Activated T-cell treated with anti-CD3 and anti-CD28 coated beads for 48 hours (primary cell): ENCODE measurements at places on chromosomes 2 and 18.

DNA sequence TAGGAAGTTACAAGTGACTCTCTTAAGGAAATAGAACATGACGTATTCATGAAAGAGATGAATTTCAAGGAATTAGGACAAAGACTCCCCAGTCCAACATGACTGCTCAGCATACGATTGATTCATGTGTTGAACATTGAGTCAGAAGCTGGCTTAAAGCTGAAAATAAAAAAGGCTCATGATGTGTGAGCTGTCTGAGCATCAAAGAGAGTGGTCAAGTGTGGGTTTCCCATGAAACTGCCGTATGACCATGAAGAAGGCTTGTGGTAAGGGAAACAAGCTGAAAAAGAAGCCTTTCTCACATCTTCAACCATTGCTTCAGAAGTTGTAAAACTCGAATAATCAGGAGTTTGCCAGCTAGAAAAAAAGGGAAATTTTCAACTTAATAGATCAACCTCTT, 201.9 kb upstream of the APCDD1 start:
- DNase-seq = no peak

GRCh38 chr18:21900605-21901352, 160.2 kb downstream of the MIB1 start:
- no peak for DNase-seq

GRCh38 chr2:183614799-183615435, 490.7 kb downstream of the NUP35 start:
- no peak for DNase-seq

DNA sequence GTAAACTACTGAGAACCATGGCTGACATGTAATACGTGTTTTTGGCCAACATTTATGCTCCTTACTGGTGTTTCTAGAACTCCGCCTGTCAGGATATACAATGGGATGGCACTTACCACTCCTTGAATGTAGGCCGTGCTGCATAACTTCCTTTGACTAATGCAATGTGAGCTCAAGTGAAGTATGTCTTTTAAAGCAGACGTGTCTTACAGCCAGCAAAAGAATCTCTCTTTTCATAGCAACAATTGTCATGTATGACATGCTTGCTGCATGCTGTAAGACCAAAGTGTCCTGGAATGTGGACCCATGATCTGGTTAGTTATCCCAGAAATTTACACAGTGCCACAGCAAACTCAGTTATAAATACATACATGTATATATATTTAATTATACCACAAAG, 1202.7 kb upstream of the PIK3C3 start:
- DNase-seq = no peak
